Spleen (tissue), 13 donors: ENCODE measurements at places on chromosomes 5 and 9. TPM values are rescaled to one million over a fixed set of nuclear protein-coding genes. Genes with fewer than 3 reads are reported as not detected.

The CCDC192 gene
- polyA plus RNA-seq, result not detected

The PWWP2A gene
- polyA plus RNA-seq, result 8.5 TPM

The TRIM14 gene
- 11.9 TPM for polyA plus RNA-seq

The GCNT4 gene
- polyA plus RNA-seq, result 0.37 TPM

The CFAP77 gene
- polyA plus RNA-seq, result not detected

The EQTN gene
- 0.26 TPM for polyA plus RNA-seq

The CYSRT1 gene
- 0.64 TPM for polyA plus RNA-seq

The UNC13B gene
- 4.9 TPM for polyA plus RNA-seq

The NIM1K gene
- polyA plus RNA-seq, result 0.21 TPM

The ARHGAP26 gene
- 4.2 TPM for polyA plus RNA-seq

The MAP1B gene
- 0.70 TPM for polyA plus RNA-seq

The HTR1A gene
- not detected for polyA plus RNA-seq

The SV2C gene
- 0.02 TPM for polyA plus RNA-seq

The PRR16 gene
- 1.7 TPM for polyA plus RNA-seq

The FAM151B gene
- 0.44 TPM for polyA plus RNA-seq

The DMRTA1 gene
- 0.20 TPM for polyA plus RNA-seq

The BHMT gene
- polyA plus RNA-seq, result not detected

The GFI1B gene
- 0.19 TPM for polyA plus RNA-seq

The SHB gene
- 1.7 TPM for polyA plus RNA-seq

The ADAMTS19 gene
- polyA plus RNA-seq, result 0.02 TPM

The CDH18 gene
- polyA plus RNA-seq, result not detected
